ENCODE measurements at places on chromosomes 5 and 9. TPM values are rescaled to one million over a fixed set of nuclear protein-coding genes. Genes with fewer than 3 reads are reported as not detected.
A peak's percentile ranks its signal among the peaks of the same experiment; 100 is the strongest.

PCDHB11 gene
- 10.6 TPM for total RNA-seq

DNA sequence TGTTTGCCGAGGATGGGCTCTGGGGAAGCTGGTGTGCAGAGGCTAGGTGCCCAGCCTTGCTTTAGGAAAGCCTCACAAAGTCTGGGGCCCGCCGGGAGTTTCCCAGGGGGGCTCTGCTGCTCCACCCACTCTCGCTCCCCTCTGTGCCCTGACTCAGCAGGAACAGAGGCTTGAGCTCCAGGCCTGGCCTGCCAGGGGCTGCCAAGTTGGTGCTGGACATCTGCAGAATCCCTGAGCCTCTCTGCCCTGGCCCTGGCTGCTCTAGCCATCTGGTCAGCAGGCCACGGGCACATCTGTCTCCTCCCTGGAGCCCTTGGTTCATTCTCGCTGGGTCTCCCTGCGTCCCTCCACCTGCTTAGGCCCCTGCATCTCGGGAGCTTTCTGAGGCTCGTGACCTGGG, 647 bp upstream of the ADAMTSL2 start:
- H3K27me3 ChIP-seq: peaks cover 13% of the 10 kb centered on the region
- H3K4me1 ChIP-seq: peaks cover 23% of the 10 kb centered on the region
- H3K27ac ChIP-seq: peak overlapping the region; percentile 77
- peak; percentile 74 for DNase-seq

DNA sequence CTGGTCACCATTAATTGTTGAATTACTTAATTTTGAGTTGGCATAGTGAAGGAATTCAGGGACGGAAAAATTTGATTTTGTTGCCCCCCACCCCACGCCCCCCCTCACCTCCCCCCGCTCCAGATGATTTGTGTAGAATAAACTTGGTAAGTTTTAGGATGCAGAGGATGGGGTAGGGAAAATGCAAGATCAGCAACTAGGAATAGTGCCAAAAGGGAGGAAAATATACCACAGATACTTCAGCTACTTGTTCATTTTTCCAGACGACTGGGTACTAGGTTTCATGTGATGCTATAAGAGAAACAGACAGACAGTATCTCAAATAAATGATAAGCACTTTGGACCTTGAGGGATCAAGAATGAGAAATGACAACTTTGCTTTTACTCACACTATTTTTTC, 862.2 kb upstream of the SEMA6A start:
- no peak overlapping the region for H3K27ac ChIP-seq
- H3K27me3 ChIP-seq: no peaks in the 10 kb centered on the region
- no peak for DNase-seq

DNA sequence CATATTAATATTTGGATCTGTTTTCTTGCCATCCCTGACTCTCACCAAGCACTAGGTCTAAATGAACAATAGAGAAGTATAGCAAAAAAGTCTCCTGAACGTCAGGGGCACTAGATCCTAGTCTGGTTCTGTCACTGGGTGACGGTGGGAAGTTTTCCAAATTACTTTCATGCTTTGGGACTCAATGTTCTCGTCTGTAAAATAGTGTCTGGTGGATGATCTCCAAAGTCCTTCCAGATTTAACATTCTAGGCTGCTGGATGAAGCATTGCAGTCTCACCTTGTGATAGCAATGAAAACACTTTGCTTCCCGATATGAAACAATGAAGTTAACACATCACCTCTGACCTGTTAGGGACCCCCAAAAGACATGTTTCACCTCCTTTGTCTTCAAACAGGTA, 199.3 kb downstream of the SEC61B start:
- H3K27ac ChIP-seq: no peak overlapping the region
- H3K27me3 ChIP-seq: peaks cover 1% of the 10 kb centered on the region
- H3K4me1 ChIP-seq: peaks cover 30% of the 10 kb centered on the region
- H3K4me3 ChIP-seq: no peak overlapping the region
- DNase-seq: no peak

DNA sequence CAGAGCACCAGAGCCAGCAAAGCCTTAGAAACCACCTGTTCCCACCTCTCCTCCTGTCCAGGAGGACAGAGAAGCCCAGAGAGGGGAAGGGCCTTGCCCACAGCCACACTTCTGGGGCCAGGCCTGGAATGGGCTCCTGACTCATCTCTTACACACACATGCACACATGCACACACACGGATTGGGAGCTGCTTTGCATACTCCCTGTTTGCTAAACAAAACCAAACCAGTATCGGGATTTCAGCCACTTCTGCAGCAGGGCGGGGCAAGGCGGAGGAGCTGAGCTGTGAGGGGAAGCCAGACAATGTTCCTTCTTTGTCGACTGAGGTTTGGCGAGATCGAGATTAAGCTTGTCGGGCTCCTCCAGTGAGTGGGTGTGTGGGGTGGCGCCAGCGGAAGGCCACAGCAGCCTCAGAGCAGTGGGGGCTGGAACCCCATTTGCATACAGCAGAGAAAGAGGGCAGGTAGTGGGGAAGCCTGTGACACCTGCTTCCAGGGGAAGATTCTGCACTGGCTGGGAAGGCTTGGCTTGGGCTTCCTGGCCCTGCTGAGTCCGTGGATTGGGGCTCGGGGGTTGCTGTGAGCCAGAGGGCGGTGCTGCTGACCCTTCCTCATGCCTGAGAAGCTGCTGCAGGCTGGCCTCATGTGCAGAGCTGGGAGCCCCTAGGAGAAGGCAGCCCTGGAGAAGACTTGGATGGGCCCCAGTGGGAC, 16.1 kb downstream of the GFI1B start:
- no peak overlapping the region for H3K27ac ChIP-seq
- peaks cover 5% of the 10 kb centered on the region for H3K36me3 ChIP-seq
- no peak for DNase-seq
- peaks cover 2% of the 10 kb centered on the region for H3K4me1 ChIP-seq
- no peaks in the 10 kb centered on the region for H3K27me3 ChIP-seq
- H3K4me3 ChIP-seq: no peak overlapping the region

- H3K36me3 ChIP-seq: no peaks in the 10 kb centered on the region
- peak overlapping the region; percentile 94 for H3K27ac ChIP-seq
- peak overlapping the region; percentile 56 for H3K4me3 ChIP-seq
- peaks cover 25% of the 10 kb centered on the region for H3K4me1 ChIP-seq
Observed at GRCh38 chr9:4799033-4799430, 6.3 kb downstream of the RCL1 start.

DNA sequence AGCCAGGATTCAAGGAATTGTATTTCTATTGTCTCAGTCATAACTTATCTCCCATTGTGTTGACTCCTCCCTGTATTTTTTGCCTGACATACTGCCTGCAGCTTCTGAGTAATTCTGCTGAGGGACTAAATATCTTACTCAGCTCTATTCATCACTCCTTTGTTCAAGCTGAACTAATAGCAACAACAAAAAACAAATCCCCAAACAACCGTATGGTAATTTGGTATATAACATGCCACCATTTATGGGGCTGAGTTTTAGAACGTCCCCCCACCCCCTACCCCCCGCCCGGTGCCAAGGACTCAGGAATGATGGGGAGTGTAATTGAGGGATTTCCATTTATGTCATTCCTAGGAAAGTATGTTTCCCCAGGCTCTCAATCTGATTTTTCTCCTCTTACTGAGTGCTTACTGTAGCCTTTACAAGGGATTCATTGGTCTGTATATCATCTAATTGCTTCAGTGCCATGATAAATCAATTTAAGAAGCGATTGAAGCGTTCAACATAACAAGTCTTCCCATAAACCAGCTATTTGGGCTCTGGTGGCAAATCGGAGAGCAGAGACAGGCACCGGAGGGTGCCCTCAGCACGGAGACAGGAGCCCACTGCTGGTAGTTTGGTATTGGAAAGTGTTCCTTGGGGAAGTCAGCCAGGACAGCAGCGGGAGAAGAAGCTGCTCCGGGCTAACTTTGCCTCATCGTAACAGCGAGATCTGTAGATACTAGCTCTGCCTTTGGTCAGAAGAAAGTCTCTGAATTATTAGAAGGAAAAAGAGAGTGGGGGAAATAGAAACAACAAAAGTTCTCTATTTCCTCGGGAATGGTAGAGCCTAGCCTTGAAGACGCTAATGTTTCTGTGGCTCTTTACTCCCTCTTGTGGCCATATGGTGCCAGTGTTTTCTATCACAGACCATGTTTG, 40.7 kb upstream of the HSD17B4 start:
- no peak overlapping the region for H3K27ac ChIP-seq
- peak overlapping the region; percentile 97 for H3K4me3 ChIP-seq
- no peak for DNase-seq

GRCh38 chr9:98311541-98311940, 56.1 kb upstream of the TBC1D2 start:
- DNase-seq: no peak
- H3K27me3 ChIP-seq: peaks cover 11% of the 10 kb centered on the region
- peaks cover 4% of the 10 kb centered on the region for H3K36me3 ChIP-seq
- H3K27ac ChIP-seq: no peak overlapping the region
- H3K4me3 ChIP-seq: no peak overlapping the region

DNA sequence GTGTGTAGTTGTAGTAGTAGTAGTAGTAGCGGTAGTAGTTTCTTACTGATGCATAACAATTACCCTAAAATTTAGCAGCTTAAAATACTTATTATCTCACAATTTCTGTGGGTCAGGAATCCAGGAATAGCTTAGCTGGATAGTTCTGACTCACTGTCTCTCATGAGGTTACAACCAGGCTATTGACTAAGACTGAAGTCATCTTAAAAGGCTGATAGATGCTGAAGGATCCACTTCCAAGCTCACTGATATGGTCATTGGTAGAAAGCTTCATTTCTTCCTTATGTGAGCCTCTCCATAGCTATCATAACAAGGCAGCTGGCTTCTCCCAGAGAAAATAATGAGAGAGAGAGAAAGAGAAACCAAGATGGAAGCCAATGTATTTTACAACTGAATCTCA, 147.5 kb upstream of the FBXL17 start:
- H3K36me3 ChIP-seq: peaks cover 14% of the 10 kb centered on the region
- DNase-seq: no peak
- H3K27me3 ChIP-seq: no peaks in the 10 kb centered on the region
- peaks cover 6% of the 10 kb centered on the region for H3K4me1 ChIP-seq
- H3K4me3 ChIP-seq: no peak overlapping the region
- H3K27ac ChIP-seq: no peak overlapping the region

All from glutamatergic neuron (in vitro differentiated cells).